ENCODE measurements at places on chromosomes 12 and 14.

- ATAC-seq = no peak
Measured at GRCh38 chr14:102717276-102717675, 60.0 kb upstream of the TRAF3 start.

- no peak for ATAC-seq
Measured at GRCh38 chr14:61485661-61486060, 164.3 kb downstream of the PRKCH start.

DNA sequence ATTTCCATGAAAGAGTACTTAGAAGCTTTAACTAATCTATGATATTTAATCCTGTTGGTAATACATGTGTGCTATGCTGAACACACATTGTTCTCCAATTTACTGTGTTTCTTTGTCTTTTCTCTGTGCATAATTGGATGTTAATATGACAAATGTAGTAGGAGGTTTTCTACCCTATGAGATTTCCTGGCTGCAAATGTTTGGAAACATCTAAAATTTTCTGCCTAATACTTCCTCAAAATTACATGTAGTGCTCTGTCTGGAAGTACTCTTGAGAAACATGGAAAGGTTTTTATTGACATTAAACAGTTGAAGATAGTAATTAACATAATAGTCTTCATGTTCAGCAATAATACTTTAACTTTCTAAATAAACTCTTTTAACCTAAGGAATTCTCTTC lies 213.0 kb downstream of the KITLG start:
- no peak for ATAC-seq

GRCh38 chr14:77459072-77459723 lies 1.3 kb downstream of the AHSA1 start:
- ATAC-seq = no peak
